ENCODE measurements at places on chromosomes 2 and 18. TPM values are rescaled to one million over a fixed set of nuclear protein-coding genes. Genes with fewer than 3 reads are reported as not detected.

The FTCDNL1 gene
- not detected for polyA plus RNA-seq

The RGPD4 gene
- polyA plus RNA-seq = 0.02 TPM

The DPP4 gene
- 5.0 TPM for polyA plus RNA-seq

The LIPG gene
- 3.2 TPM for polyA plus RNA-seq

The TTC27 gene
- 14.4 TPM for polyA plus RNA-seq

The SPHKAP gene
- polyA plus RNA-seq = not detected

GRCh38 chr18:70319187-70319586 is 30.3 kb downstream of the SOCS6 start:
- H3K27me3 ChIP-seq = no peaks in the 10 kb centered on the region
- H3K36me3 ChIP-seq = peaks cover 2% of the 10 kb centered on the region

DNA sequence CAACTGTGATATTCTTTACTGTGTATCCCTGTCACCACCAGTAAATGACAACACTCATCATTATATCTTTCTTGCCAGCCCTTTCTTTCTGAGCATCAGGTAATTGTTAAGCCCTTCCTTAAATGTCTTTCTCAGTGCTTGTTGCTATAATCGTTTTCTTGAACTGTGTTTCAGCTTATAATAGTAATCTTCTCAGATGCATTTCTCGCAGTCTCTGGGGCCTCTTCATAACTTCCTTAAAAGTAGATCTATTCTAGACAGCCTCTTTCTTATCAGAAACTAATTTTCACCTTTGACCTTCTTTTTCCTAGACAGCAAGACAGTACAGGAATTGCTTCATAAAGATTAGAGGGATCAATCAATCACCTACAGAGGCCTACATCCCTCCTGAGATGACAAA is 648.1 kb downstream of the CPS1 start:
- no peak overlapping the region for H3K4me3 ChIP-seq
- H3K27me3 ChIP-seq = no peaks in the 10 kb centered on the region
- no peaks in the 10 kb centered on the region for H3K4me1 ChIP-seq
- H3K36me3 ChIP-seq = no peaks in the 10 kb centered on the region

- H3K27me3 ChIP-seq = no peaks in the 10 kb centered on the region
- H3K36me3 ChIP-seq = no peaks in the 10 kb centered on the region
- H3K27ac ChIP-seq = peak overlapping the region; percentile 56
Observed at GRCh38 chr2:63699549-63699839, 110.7 kb downstream of the MDH1 start.

DNA sequence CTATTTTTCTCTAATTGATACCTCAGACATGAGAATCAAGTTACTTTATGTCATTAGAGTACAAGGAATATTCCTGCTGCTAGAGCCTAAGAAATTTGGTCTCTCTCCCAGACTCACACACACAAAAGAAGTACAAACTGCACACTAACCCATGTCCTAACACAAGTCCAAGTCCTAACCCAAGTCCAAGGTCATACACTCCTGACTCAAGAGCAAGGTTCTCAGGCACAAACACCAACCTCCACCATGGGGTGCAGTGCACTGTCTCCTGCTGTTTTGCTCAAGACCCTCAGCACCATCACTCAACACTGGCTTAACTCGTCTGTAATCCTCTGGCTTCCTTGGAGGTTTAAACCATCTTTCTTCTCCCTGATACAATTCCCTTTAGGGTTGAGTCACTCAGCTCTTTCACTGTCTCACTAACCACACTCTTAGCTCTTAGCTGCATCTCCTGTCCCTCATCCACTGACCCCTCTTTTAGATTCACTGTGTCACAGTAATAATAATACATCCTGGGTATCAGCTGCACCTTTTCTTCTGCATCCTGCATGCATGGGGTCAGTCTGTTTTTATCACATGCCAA is 129.8 kb downstream of the BCL2L11 start:
- no peak overlapping the region for H3K4me3 ChIP-seq
- H3K36me3 ChIP-seq = peaks cover 18% of the 10 kb centered on the region

- no peak overlapping the region for H3K4me3 ChIP-seq
- H3K36me3 ChIP-seq = no peaks in the 10 kb centered on the region
- peaks cover 8% of the 10 kb centered on the region for H3K4me1 ChIP-seq
- H3K27me3 ChIP-seq = no peaks in the 10 kb centered on the region
- DNase-seq = peak; percentile 34
Observed at GRCh38 chr2:138090330-138090729, 126.1 kb downstream of the HNMT start.

DNA sequence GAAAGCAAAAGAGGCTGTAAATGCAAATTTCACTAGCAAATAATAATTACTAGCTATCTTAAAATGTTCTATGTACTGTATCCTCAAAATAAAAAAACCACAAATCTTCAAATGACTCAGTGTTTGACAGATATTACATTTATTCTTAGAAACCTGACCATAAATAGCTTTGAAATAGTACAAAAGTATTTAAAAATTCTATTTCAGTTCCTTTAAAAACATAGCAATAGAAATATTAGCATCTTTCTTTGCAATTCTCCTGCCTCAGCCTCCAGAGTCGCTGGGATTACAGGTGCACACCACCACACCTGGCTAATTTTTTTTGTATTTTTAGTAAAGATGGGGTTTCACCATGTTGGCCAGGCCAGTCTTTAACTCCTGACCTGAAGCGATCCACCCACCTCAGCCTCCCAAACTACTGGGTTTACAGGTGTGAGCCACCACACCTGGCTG is 50.6 kb downstream of the MSH6 start:
- peaks cover 4% of the 10 kb centered on the region for H3K4me1 ChIP-seq
- no peak overlapping the region for H3K4me3 ChIP-seq
- no peak for DNase-seq
- H3K36me3 ChIP-seq = peaks cover 66% of the 10 kb centered on the region

DNA sequence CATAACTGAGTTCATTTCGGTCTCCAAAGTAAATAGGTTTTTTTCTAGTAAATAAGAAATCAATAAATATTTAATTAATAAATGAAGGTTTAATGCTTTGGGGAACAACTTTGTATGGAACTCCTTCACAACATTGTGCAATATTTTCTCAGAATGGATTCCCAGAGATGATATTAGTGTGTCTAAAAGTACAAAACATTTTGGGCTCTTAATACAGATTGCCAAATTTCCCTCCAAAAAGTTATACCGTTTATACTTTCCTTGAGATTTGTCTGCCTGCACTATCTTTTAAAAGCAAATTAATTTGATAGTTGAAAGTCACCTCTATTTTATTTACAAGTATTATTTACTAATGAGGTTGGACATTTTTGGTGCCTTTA is 151.8 kb downstream of the FAM161A start:
- H3K27ac ChIP-seq = no peak overlapping the region
- no peak overlapping the region for H3K4me3 ChIP-seq
- DNase-seq = no peak

- no peak overlapping the region for H3K4me3 ChIP-seq
- no peaks in the 10 kb centered on the region for H3K36me3 ChIP-seq
- no peak overlapping the region for H3K27ac ChIP-seq
- H3K27me3 ChIP-seq = no peaks in the 10 kb centered on the region
- no peak for DNase-seq
Observed at GRCh38 chr2:130985206-130985780, 108.0 kb downstream of the FAM168B start.

DNA sequence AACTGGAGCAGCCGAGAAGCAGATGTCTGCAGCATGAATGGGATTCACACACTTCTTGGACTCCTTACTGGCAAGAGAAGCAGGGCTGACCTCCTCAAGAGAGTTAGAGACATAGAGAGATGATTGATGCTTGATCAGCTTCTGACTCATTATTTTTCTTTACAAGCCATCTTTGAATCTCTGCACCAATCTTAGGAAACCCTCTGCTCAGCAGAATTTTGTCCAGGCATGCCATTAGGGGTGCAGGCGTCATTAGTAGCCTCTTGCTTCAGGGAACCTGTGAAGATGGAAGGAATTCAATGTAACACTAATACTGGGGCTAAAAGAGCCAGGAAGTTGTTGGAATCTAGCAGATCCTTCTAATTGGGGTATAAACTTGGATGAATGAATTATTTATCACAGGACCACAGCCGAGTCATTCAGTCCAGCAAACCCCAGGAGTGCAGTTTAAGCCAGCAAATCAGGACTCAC is 151.8 kb downstream of the MGAT5 start:
- H3K36me3 ChIP-seq = peaks cover 10% of the 10 kb centered on the region
- no peak overlapping the region for H3K4me3 ChIP-seq
- H3K27ac ChIP-seq = peak overlapping the region; percentile 40
- DNase-seq = no peak
- peaks cover 38% of the 10 kb centered on the region for H3K4me1 ChIP-seq

GRCh38 chr2:42172566-42172965 is 3.4 kb downstream of the EML4 start:
- no peaks in the 10 kb centered on the region for H3K27me3 ChIP-seq
- H3K4me1 ChIP-seq = peaks cover 16% of the 10 kb centered on the region
- H3K27ac ChIP-seq = peak overlapping the region; percentile 72
- peak overlapping the region; percentile 81 for H3K4me3 ChIP-seq
- peaks cover 8% of the 10 kb centered on the region for H3K36me3 ChIP-seq
- no peak for DNase-seq

DNA sequence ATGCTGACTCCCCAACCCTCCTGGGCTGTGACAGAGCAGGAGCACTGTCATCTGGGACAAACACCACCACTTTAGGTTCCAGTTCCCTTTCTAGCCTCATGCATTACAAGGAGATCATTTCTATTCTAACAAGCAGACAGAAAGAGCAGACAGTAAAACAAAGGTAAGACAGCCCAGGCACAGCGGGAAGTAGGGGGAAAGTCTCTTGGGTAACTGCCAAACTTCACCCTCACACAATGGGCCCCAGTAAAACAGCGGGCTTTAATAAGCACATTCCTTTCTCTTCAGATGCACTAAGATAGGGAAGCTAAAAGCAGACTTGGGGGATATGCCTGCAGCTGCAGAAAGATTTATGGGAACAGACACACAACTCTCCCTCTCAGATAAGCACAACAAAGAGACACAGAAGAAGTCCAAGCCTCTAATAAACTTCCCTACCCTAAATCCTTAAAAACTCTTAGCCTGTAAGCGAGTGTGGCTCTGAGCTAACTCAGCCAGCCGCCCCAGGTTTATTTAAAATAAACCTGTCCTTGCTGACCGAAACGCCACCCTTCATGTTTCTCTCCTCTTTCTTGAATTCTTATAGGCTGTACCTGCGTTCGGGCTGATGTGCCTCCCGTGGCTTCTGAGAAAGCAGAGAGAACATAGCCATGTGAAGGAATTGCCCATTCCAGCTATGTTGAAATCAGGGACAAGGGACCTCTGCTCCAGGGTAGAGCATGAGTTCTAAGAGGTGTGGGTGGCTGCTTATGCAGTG is 726.8 kb upstream of the DDX18 start:
- H3K27ac ChIP-seq = no peak overlapping the region
- no peak for DNase-seq
- H3K4me3 ChIP-seq = no peak overlapping the region

- H3K4me3 ChIP-seq = no peak overlapping the region
- DNase-seq = no peak
- no peak overlapping the region for H3K27ac ChIP-seq
- H3K27me3 ChIP-seq = no peaks in the 10 kb centered on the region
Observed at GRCh38 chr18:51236225-51236624, 38.7 kb upstream of the MEX3C start.

GRCh38 chr18:35041815-35042387 is 688 bp downstream of the MAPRE2 start:
- H3K36me3 ChIP-seq = no peaks in the 10 kb centered on the region
- peak overlapping the region; percentile 99 for H3K4me3 ChIP-seq
- no peaks in the 10 kb centered on the region for H3K27me3 ChIP-seq
- peaks cover 27% of the 10 kb centered on the region for H3K4me1 ChIP-seq
